ENCODE measurements at places on chromosomes 6 and 20. TPM values are rescaled to one million over a fixed set of nuclear protein-coding genes. Genes with fewer than 3 reads are reported as not detected.

The SLC17A9 gene
- 6.2 TPM for polyA plus RNA-seq

The ITCH gene
- 8.1 TPM for polyA plus RNA-seq

The GTPBP2 gene
- 3.9 TPM for polyA plus RNA-seq

The MCCD1 gene
- not detected for polyA plus RNA-seq

The CCM2L gene
- not detected for polyA plus RNA-seq

The HLA-DQA2 gene
- 136 TPM for polyA plus RNA-seq

The RPL10A gene
- 756 TPM for polyA plus RNA-seq

The DLL1 gene
- 0.19 TPM for polyA plus RNA-seq

The PSORS1C1 gene
- not detected for polyA plus RNA-seq

The CAGE1 gene
- 0.08 TPM for polyA plus RNA-seq

The IRF4 gene
- 29.7 TPM for polyA plus RNA-seq

The LY6G6D gene
- polyA plus RNA-seq = not detected

The LTA gene
- polyA plus RNA-seq = 26.0 TPM

The GNMT gene
- 0.26 TPM for polyA plus RNA-seq

Data from naive B cell (primary cell).